Right forelimb (tissue), 1 donor: ENCODE measurements at places on chromosomes 3 and 15.

DNA sequence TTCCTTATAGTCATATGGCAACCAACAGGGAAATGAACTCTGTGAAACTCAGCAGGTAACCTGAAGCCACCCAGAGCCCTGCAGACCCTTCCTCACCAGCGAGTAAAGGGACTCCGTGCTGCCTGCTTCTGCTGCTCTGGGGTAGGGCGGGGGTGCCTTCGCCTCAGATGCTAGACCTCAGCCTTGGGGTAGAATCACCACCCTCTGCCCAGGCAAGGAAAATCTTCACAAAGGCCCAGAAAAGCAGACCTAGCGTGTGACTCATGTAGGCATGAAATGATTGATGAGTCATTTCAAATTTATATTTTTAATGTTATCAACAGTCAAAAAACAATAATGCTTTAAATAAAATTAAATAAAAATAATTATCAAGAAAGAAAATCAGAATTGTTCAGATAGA is 6.6 kb downstream of the STIMATE start:
- DNase-seq, result no peak

- DNase-seq, result no peak
These were observed 7.8 kb downstream of the DISP2 start for GRCh38 chr15:40365624-40366456.

GRCh38 chr3:132650153-132650552 is 9.5 kb downstream of the ACAD11 start:
- DNase-seq, result no peak

- DNase-seq, result no peak
These were observed 503.5 kb upstream of the BCHE start for GRCh38 chr3:166340604-166341266.

DNA sequence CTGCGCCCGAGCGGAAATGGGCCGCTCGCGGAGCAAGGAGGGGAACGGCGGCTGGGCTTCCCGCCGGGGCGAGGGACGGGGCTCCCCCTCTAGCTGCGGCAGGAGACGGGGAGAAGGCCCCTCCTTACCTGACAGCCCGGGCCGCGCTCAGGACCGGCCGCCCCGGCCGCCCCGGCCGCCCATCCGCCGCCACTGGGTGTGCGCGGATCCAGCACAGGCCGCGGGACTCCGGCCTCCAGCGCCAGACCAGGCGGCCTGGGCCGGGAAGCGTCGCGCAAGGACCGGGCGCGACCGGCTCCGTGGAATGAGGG is 296 bp downstream of the TPRA1 start:
- no peak for DNase-seq

GRCh38 chr15:68640791-68641331 is 62.1 kb downstream of the CORO2B start:
- peak; percentile 39 for DNase-seq

- no peak for DNase-seq
These were observed 30.8 kb upstream of the RPN1 start for GRCh38 chr3:128681369-128681829.

- DNase-seq, result no peak
These were observed 76.2 kb downstream of the PLXNA1 start for GRCh38 chr3:127059072-127059471.

DNA sequence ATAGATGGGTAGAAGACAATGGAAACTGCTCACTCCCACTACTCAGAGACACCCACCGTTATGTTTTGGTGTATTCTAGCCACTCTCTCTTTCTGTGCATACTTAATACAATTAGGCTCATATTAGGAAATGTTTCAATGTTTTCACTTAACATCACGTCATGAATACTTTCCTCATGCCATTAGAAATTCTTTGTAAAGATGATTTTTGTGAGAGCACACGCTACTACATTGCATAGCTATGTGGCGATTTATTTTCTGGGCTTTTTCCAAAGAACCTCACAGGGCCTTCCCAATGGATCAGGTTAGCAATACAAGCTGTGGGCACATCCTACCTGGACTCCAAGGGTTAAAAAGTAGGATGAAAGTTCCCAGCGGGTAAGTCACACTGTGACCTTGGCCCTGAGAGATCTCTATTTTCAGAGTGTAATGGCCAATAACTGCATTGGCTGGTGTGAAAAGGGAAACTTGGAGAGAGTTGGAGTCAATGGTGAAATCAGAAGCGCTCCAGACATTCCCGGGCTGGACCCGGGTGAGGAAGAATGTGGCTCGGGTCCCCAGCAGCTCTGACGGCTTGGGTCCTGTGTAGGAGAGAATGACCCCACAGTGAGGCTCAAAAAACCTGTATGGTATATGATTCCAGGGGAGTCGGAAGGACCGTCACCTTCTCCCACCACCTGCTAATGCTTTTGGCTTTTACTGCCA is 25.8 kb upstream of the TGM5 start:
- no peak for DNase-seq

DNA sequence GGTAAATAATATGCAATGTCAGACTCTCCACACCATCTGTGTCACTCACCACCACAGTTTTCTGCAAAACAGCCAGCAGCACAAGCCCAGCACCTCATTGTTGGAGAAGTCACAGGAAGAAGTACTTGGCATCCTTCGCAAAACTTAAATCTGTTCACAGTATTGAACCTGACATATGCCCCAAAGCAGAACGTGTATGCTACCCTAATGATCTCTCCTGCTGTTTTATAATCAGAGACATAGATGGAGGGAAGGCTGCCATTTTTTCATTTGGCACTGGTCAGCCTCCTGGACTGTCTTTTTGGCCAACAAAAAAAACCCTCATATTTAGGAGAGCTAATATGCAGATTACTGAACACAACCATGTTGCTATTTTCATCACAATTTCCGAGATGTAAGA is 1272.9 kb downstream of the ROBO1 start:
- no peak for DNase-seq

- DNase-seq, result peak; percentile 59
These were observed 1.4 kb upstream of the MAGEL2 start for GRCh38 chr15:23648920-23649515.

- DNase-seq, result no peak
These were observed 1.7 kb upstream of the IFT57 start for GRCh38 chr3:108223928-108224327.

- no peak for DNase-seq
These were observed 172.7 kb upstream of the TRIM42 start for GRCh38 chr3:140505213-140505612.

DNA sequence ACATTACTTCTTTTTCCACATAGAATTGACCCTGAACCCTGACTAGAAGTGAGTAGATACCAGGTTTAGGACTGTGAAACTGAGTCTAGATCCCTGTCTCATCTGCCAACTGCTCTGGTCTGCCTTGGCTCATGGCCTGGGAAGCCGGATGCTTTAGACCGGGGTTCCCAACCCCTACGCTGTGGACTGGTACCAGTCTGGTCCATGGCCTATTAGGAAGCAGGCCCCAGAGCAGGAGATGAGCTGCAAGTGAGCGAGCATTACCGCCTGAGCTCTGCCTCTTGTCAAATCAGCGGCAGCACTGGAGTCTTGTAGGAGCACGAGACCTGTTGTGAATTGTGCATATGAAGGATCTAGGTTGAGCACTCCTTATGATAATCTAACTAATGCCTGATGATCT is 734.2 kb downstream of the AGBL1 start:
- DNase-seq, result no peak

GRCh38 chr15:101698314-101698713 is 26.0 kb downstream of the TARS3 start:
- DNase-seq, result no peak

DNA sequence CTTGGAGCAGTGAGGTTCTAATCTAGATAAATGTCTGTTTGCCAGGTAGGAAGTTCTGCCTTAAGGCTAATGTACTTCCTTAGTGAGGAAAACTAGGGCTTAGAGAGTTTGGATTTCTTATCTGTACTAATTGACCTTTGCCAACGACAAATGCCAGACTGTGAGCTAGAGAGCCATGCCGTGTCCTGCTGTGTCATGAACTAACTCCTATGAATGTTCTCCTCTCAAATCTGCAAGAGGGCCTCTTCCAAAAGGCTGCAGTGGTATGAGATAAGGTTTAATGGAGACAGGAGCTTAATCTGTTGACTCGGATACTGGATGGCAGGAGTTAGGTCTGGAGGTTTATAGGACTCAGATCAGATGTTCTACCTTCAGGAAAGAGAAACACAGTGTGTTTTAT is 524.9 kb downstream of the NTRK3 start:
- no peak for DNase-seq

DNA sequence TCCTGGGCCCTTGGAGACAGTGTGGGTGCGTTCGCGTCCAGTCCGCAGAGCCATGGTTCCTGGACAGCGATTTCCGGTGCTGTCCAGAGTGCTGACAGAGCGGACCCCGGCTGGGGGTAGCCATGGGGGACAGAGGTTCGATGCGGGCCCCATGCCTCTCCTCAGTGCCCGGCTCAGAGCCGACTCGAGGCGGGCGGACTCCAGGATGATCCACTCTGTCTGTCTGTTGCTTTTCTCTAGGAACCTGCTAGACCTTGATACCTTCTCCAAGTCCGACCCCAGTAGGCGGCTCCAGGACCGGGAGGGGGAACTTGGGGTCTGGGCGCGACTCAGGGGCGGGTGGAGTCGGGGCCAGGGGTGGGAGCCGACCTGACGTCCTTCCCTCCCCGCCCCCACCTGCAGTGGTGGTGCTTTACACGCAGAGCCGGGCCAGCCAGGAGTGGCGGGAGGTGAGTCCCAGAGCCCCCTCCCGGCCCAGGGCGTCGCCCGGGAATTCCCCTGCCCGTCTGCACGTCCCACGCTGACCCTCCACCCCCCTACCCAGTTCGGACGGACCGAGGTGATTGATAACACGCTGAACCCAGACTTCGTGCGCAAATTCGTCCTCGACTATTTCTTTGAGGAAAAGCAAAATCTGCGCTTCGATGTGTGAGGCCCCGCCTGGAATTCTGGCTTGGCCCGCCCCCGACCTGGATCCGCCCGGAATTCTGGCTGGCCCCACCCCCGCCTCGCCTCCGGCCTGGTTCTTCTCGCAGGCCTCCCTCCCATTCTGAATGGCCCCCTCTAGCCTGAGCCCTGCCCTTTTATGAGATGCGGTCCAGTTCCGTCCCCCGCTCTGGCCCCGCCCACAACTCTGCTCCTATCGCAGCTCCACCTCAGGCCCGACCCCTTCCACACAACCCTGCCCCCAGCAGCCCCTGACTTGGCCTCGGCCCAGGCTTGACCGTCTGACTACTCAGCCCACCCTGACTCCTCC is 1.0 kb downstream of the CPNE9 start:
- peak; percentile 68 for DNase-seq

DNA sequence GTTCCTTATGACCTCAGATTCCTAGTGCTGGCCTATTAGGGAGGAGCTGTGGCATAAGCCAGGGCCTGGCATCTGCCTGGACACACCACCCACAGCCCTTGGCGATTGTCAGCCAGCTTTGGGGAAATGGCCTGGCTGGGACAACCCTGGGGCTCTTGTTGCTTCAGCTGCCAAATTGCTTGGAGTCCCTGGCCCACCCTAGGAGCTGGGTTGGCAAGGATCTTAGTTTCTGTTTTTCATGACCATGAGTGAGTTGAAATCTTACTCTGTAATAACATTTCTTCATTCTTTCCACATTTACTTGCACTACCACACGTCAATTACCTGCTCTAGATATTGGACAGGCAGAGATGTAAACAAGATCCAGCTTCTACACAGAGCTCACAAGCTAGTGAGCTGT is 1.9 kb upstream of the MYZAP start:
- no peak for DNase-seq

DNA sequence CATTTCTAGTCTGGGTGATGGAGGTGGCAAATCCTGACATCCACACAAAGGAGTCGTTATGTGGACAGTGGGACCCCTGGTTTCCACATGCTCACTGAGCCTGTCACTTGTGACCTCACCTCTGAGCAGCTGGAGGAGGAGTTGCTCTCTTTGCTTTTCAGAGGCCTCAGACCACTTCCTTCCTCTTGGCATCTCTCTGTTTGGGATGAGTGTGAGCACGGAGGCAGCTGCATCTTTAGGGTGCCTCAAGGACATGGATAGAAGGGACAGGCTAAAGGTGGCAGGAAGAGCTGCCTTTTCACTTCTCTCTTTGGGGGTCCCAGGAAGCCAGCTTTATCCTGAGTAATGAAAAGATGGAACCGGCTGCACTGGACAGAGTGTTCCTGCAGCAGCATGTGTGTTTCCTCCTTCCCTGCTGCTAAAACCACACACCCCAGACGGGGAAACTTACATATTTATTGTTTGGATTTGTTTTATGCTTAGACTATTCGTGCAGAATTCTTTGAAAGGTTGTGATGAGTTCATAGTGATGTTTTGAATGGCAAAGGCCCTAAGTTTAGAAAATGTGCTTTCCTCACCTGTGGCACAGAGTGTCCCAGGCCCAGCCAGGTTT is 31.8 kb downstream of the GPR171 start:
- DNase-seq, result no peak

DNA sequence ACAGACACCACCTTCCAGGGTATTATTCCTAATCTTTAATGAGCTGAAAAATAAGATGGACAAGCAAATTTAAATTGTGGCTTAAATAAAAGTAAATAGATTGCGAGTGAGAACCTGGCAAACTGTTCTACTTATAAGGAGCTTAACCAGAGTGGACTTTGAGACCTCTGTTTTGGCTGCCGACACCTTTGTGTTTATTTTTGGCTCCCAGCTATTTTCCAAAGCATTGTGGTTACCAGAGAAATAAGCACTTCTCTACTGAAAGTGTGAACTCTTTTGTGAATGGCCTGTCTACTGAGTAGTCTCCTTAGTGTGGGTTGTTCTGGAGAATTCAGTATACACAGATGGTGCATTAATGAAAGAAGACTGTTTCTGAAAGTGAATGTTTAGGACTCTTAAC is 109.4 kb downstream of the ATP8B4 start:
- no peak for DNase-seq

DNA sequence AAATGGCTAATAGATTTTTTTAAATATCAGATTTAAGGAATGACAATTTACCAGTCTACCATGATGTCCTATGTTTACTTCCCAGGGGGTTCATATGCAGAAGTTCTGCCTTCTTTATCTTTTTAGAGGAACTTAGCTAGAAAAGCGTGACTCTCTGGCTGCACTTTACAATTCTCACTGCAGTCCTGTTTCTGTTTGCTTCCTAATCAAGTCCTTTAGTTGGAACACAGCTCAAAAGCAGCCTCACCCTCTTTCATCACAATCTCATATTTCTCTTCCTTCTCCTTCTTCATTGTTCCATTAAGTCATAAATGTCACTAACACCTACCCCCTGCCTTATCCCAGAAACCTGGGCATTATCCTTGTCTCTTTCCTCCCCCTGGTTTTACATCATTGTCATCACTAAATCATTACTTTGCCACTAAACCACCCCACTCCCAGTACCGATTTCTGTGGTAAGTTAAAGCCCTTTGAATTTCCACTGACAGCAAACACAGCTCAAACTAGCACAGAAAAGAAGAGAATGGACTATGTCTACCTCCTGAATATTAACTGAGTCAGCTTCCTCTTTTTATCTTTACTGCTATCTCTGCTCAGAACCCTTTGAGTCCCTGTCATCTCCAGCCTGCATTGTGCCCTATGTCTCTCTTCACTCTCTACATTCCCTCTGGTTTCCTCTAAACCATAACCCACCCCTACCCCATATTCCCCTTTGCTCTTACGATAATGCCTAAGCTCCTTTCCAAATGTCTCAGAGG is 13.8 kb upstream of the PPP4R2 start:
- no peak for DNase-seq

GRCh38 chr3:122636697-122637096 is 43.9 kb upstream of the PARP14 start:
- DNase-seq, result no peak
